Caki2 (cell line): ENCODE measurements at places on chromosomes 4 and X.

DNA sequence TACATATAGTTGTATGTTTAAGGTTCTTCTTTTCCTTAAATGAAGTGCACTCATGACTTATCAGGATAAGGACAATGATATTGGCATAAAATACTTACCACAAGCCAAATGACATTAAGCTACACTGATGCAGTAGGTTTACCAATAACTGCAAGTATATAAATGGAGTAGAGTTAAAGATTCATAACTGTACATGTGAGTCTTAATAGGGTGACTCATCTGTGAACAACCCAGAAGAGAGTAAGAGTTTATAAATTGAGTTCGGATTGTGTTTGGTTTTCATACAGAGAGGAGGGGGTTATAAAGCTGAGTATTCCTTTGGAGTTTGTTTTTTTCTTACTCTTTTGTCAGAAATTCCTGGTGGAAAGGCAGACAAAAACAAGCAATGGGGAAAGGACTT lies 144.8 kb downstream of the TLL1 start:
- no peak for DNase-seq

DNA sequence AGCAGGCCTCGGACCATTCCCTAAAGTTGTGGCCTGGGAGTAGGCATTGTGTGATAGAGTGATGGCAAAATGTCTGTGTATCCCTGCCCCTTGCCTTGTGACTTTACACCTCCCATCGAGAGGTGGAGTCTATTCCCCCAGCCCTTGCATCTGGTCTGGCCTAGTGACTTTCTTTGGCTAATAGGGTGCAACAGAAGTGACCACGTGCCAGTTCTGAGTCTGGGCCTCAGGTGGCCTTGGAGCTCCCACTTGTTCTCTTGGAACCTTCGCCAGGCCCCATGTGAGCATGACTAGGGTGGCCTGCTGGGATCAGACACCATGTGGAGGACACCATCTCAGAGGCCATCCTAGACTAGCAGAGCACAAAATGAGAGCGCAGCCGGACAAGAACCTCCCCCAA lies 3.9 kb upstream of the RNF4 start:
- DNase-seq = no peak

- DNase-seq = no peak
Measured at GRCh38 chrX:115549008-115549407, 12.0 kb upstream of the PLS3 start.

DNA sequence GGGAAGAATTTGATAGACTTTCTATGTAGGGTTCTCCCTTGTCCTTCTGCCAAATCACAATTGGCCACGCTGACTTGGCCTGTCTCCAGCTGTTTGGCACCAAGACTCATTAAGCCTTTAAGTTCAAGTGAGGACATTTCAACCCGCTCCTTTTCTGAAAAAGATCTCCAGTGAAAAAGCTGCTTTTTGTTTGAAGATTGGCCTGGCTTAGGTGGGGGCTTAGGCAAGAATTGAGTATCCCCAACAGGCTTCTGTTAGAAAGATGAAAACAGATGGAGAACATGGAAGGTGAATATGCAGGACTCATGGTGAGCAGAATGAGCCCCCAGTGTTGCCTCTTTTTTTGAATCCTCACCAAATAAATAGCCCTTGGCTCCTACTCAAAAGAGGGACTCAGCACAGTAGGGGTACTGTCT lies 28.5 kb upstream of the LIMCH1 start:
- no peak for DNase-seq

GRCh38 chrX:8906299-8906938 lies 105.2 kb upstream of the FAM9A start:
- no peak for DNase-seq

DNA sequence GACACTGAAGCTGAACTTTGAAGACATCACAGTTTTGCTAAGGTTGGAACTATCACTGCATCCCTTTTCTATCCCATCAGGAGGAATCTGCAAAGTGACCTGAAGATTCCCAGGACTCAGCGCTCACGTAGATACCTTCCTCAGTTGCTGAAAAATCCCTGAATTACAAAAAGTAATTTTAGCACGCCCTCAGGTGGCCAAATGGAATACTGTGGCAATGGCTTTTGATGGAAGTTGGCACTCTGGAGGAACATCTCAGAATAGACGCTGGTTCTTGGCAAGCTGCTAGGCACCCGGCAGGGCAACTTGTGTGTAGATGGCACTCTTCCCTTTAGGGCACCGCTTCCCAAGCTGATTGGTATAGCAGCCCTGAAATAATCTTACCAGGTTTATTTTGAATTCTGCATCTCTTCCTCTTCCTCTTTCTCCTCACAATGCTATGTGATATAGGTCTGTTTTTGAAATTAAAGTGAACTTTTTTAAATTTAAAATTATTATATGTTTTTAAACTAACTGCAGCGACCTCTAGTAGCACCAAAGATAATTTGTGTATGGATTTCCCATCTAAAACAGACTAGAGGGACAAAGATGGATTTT lies 16.3 kb upstream of the ESX1 start:
- peak; percentile 47 for DNase-seq

DNA sequence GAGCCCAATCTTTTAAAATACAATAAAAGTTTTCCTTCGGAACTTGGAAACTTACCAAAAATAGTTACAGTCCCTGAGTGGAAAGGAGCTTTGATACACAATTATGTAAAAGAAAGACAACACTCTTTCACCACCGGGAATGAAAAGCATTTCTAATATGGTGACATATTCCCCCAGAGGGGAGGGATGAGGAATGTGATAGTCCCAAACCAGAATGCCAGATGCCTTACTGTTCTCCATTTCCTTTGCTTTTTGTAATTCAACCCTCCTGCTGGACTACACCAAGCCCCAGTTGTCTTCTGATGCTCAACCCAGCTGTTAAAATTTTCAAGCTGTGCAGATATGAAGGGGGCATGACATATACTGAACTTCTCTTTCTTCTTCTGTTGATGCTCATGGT lies 4.1 kb downstream of the PRIMPOL start:
- DNase-seq = no peak

DNA sequence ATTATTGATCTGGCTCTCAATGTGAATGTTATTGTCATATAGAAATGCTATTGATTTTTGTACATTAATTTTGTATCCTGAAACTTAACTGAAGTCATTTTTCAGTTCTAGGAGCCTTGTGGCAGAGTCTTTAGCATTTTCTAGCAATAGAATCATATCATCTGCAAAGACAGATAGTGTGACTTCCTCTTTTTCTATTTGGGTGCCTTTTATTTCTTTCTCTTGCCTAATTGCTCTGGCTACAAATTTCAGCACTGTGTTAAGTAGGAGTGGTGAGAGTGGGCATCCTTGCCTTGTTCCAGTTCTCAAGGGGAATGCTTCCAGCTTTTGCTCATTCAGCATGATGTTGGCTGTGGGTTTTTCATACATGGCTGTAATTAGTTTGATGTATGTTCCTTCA lies 102.7 kb downstream of the SH3BGRL start:
- no peak for DNase-seq

- DNase-seq = no peak
Measured at GRCh38 chr4:127685292-127685691, 44.9 kb upstream of the SLC25A31 start.

DNA sequence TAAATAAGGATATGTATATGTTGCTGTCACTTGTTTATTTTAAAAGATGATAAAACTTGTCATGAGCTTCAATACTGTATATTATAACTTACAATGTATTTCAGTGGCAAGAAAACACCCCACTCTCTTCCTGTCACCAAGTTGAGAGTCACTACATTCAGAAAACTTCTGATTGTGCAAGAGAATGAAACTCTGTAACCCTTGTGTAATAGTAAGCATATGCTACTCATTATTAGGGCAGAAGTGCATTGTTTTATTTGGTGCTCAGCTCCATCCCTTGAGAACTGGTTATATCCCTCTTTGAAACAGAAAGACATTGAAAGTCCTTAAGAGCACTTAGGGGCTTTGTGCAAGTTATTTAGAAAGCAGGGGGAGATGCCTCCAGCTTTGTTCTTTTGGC lies 594.5 kb downstream of the ARAP2 start:
- DNase-seq = no peak

DNA sequence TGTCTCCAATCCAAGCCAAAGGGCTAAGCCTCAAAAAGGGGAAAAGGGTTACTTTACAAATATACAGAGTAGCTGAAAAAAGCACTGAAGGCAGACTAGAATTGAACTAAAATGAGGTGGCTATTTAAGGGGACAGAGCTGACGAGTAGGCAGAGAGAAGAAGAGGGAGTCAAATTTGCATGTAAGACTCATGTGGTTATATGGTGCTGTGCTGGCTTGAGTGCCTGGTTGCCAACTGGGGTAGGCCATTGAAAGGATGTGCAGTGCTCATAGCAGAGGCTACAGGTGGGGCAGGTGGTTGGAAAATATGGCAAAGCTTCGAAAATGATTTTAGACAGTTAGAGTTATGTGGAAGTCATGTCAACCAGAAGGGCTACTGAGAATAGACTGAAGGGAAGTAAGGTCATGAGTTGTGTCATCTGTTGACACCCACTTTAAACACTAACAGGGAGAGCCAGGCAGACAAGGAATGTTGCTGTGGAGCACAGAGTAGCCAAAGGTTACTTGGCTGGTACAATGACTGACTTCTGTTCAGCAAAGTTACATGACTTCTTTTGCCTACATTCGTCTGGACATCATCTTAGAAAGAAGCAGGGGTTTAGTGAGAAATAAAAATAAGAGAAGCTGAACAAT lies 1210.4 kb downstream of the ADGRL3 start:
- DNase-seq = no peak

DNA sequence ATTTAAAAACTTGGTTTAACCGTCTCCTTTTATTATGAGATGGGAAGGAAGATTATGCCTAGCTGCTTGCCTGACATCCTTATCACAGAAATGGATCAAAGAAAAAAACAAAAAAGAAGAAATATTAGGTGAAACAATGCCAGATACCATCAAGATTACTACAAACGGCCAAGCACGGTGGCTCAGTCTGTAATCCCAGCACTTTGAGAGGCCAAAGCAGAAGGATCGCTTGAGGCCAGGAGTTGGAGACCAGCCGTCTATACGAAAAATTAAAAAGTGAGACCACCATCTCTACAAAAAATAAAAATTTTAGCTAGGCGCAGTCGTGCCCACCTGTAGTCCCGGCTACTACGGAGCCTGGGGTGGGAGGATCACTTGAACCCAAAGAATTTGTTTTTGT lies 2.3 kb downstream of the FRYL start:
- no peak for DNase-seq

- DNase-seq = no peak
Measured at GRCh38 chr4:122963216-122963615, 40.8 kb upstream of the NUDT6 start.

DNA sequence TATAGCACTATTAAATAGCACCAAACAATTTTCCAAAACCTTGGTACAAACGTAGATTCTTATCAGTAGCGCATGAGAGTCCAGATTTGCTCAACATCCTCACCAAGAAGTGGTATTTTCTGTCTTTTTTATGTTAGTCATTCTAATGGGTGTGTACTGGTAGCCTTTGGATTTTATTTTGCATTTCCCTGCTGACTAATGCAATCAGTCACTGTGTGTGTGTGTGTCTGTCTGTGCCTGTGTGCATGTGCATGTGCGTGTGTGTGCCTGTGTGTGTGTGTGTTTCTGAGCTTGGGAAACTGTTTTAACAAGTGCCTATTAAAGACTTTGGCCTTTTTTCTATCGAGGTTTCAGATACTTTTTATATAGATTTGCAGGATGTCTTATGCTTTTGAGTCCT lies 82.2 kb upstream of the MAGEA10 start:
- DNase-seq = peak; percentile 2

- peak; percentile 22 for DNase-seq
Measured at GRCh38 chr4:155624478-155624877, 42.2 kb upstream of the GUCY1A1 start.

- DNase-seq = no peak
Measured at GRCh38 chr4:11397819-11398610, 30.7 kb downstream of the HS3ST1 start.

GRCh38 chrX:22818061-22818460 lies 181.7 kb upstream of the DDX53 start:
- no peak for DNase-seq

DNA sequence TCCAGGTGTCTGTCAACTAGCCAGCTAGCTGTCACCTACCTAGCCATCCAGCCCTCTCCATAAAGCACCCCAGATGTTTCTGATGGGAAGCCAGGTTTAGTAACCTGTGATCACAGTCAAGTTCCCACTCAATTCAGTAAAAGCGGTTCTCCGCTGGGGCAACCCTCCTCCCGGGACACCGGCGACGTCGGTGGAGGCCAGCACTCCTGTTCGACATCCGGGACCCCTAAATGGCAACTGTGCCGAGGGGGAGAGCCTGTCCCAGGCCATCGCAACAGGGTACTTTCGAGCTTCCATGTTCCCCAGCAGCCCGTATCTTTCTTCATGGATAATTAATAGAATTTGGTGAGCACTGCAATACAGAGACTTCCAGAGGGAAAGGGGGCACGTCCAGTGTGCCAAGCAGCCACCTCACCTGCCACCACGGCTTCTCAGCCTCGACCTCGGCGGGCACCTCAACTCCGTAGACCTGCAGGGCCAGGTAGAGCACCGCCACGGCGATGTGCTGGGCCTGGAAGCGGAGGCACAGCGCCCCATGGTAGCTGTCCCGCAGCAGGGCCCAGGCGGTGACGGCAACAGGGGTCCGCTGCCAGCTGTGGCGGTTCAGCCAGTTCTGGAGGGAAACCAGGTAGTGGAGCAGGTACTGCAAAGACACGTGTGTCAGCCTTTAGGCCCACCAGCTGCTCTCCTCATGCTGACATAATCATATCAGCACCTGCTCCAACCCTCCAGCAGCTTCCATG lies 6.7 kb downstream of the CCNQ start:
- DNase-seq = no peak

GRCh38 chr4:528835-529234 lies 29.8 kb downstream of the PIGG start:
- DNase-seq = no peak

GRCh38 chr4:183285886-183286285 lies 34.2 kb downstream of the CLDN22 start:
- DNase-seq = no peak

GRCh38 chrX:16076834-16077233 lies 46.5 kb upstream of the GRPR start:
- DNase-seq = no peak
